MV-4-11 (cell line): ENCODE measurements at places on chromosomes 4 and X.

DNA sequence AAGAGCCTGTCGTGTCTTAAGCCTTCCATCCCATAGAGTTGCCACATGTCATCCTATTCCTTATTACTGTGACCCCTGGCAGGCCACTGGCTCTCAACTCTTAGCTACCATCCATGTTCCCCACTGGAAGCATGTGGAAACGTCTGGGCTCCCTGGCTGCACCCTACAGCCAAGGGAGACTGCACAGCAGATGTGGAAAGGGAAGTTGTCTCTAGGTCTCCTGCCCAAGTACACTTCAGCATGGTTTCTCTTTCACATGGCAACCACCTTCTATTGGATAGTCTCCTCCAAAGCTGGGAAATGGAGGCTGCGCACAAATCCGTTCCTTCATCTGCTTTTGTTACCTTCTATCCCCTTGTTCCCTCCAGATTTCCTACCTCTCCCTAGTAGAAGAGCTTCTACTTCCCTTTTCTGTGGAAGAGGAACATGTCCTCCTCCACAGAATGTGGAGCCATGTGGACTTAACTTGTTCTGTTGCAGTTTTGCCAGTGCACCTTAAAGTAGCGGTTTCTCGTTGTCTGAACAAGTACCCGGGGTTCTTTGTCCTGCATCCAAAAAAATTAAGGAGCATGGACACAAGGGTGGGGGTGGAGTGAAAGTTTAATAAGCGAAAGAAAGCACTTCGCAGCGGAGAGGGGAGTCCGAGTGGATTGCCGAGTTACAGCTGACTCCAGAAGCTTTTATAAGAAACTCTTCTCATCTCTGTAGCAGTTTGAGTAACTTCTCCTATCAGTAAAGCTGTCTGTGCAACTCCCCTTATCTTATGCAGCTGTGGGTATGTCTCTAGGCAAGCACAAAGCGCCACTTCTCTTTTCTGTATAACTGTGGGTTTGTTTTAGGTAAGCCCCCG lies 52.5 kb downstream of the HMGB2 start:
- peak; percentile 95 for DNase-seq

GRCh38 chr4:40630335-40631021 lies 814 bp upstream of the RBM47 start:
- DNase-seq = peak; percentile 64

GRCh38 chr4:83920375-83920774 lies 384.5 kb downstream of the GPAT3 start:
- no peak for DNase-seq

GRCh38 chr4:129410115-129410514 lies 314.2 kb downstream of the C4orf33 start:
- DNase-seq = no peak
